ENCODE measurements at places on chromosomes 3 and 15. TPM values are rescaled to one million over a fixed set of nuclear protein-coding genes. Genes with fewer than 3 reads are reported as not detected.
A peak's percentile ranks its signal among the peaks of the same experiment; 100 is the strongest.

The POLG gene
- 66.7 TPM for total RNA-seq

The SSUH2 gene
- not detected for total RNA-seq

The CSK gene
- total RNA-seq = 64.6 TPM

The PLCH1 gene
- 4.3 TPM for total RNA-seq

The LARP6 gene
- total RNA-seq = 77.3 TPM

The P2RY13 gene
- total RNA-seq = not detected

The NIT2 gene
- total RNA-seq = 30.2 TPM

DNA sequence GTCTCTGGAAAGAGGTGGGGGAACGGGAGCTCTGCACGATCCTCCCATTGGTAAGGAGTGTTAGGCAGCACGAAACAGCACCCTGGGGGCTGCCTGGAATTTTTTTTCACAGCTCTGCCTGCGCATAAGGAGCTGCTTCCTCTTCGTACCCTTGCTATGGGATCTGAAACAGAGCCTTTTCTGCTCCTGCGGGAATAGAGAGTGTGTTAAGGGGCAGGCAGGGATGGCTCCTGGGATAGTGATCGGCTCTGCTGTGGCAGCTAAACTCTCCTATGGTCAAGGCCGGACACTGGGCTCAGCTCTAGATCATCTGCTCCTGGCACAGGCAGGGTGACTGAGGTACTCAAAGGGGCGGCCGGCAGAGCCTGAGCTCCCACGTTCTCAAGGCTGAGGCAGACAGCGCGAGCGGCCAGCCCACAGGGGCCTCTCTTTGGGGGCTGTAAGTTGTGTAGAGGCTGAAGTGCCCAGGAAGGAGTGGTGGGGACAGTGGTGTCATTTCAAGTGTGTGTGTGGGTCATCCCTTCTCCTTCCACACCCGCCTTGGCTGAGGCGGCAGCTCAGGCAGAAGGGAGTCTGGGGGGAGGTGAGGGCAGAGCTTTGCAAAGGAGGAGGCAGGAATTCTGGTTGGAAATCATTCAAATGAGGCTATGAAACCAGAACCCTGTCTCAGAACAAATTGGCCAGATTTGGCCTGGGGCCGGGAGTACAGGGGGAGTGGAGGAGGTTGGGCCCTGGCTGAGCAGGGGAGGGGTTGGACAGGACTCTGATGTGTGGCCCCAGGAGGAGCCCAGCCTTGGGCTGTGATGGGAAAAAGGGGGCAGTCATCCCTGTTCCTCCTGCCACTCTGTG is 31.0 kb downstream of the EPHB3 start:
- DNase-seq = no peak

DNA sequence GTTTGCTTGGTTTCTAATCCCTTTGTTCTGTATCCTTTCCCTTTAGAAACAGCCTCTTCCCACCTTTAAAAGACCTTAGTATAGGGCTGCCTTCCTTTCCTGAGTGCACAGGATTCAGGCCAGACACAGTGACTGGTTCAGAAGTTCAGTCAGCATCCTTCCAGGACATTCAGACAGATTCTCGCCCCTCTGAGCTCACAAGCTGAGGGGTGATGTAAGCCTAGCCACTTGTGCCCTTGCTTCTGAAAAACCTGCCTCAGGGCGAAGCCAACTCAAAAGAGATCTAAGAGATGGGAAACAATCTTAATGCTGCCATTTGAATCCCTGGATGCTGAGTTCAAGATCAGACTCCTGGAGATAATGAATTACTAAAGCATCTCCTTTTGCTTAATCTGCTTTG is 6.7 kb upstream of the NSMCE3 start:
- no peak for DNase-seq

GRCh38 chr3:8380904-8381704 is 120.5 kb upstream of the LMCD1 start:
- no peak for DNase-seq

DNA sequence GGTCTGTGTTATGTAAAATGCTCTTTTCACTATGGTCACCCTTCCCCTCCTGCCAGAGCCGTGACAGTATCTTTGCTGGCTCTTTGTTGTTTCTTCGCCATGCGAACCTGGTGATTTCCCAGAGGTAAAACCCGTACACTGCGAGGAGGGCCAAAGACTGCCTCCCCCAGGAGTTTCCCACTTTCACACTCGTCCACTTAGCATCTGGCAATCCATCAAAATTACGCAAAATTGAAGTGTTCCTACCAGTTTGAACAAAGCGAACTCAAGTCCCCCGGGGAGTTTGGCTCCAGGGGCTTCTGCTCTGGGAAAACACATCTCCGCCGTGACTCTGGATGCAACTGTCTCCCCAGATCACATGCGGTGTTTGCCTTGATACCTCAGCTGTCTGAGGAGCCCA is 239.9 kb downstream of the FAM43A start:
- DNase-seq = no peak

GRCh38 chr3:43330981-43331380 is 44.6 kb downstream of the SNRK start:
- no peak for DNase-seq

GRCh38 chr15:67931861-67932260 is 92.0 kb upstream of the RNU6-1 start:
- DNase-seq = peak; percentile 43

GRCh38 chr15:64597477-64597822 is 137.1 kb downstream of the ZNF609 start:
- DNase-seq = no peak

DNA sequence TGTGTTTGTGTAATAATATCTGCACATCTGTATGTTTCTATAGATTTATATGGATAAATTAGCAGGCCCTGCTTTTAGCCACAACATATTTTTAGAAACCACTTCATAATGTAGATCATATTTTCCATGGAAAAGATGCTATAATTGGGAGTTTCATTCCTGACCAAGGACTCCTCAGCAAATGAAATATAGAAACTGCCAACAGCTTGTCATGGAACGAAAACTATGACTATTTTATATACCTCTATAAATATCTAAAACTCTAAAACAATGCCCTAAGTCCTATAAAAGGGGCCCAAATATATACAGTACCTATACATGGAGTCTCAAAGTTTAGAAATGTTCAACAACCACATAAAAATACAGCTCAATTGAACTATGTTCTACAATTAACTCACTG is 27.9 kb downstream of the EID1 start:
- DNase-seq = no peak

DNA sequence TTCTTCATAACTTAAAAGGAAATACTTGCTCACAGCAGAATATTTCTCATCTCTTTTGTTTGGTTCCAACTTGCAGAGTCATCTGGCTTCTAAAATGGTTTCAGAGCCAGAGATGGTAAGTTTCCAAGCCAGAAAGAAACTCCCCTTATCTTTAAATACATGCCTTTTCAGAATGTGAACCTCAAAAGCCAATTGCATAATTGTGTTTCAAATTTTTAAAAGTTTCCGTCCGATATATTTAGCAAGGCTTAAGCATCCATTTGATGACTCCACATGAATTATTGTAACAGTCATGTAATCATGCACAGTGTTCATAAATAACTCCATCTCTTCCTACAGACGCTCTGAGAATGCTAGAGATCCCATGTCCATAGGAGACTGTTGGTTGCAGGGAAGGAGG is 40.6 kb upstream of the C3orf80 start:
- no peak for DNase-seq

GRCh38 chr15:50890751-50891150 is 17.7 kb upstream of the AP4E1 start:
- DNase-seq = no peak

DNA sequence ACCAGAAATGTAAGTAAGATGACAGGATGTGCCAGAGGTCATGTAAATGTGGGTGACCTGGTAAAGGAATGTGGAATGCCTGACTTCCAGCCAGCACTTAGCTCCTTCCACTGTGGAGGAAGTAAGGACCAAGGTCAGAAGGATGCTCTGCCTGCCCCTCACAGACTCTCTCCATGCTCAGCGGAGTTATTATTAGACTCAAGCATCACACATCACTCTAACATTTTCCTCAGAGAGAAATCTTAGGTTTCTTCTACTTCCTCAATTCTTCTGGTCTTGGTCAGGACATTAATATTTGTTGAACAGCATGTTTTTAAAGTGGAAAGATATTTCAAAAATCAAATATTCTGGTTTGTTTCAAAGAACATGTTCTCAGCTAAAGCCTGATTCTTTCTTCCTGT is 231.4 kb upstream of the WNT5A start:
- DNase-seq = peak; percentile 13

DNA sequence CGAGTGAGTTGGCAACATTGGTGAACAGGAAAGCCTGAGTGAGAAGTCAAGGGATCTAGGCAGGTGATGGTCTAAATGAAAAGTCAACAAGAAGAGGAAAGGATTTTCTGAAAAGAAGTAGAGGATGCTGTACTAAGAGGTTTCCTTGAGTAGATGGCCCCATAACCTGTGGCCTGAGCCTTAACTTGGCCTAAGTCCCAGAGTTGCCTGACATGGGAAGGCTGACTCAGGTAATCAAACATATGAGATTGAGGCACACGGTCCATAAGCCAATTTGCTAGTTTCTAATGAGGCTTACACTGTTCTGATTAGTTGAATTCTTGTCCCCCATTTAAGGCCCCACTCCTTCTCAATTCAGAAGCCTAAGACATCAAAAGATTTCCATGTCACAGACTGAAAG is 262.5 kb upstream of the LMCD1 start:
- no peak for DNase-seq

- no peak for DNase-seq
These were observed 95.8 kb upstream of the IL12A start for GRCh38 chr3:159892801-159893200.

GRCh38 chr15:91908391-91908790 is 54.9 kb downstream of the SLCO3A1 start:
- DNase-seq = peak; percentile 79

- no peak for DNase-seq
These were observed 141.6 kb upstream of the SPRED1 start for GRCh38 chr15:38111070-38111469.

DNA sequence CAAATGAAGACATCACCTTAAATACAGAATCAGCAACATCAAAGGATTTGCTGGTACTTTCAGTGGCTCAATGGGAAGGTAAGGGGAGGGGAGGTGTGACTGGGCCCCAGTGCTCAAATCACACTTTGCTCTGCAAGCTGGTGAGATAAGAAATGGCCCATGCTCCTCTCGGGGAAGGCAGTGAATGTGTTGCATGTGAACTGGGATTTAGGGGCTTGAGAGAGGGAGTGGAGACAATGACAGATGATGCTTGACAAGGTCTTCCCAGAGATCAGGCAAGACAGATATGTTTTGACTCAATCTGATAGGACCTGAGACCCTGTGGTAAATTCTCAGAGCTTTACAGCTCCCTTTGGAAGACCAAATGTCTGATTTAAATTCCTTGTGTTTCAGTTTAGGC is 233.0 kb upstream of the PROK2 start:
- no peak for DNase-seq

Measured in mammary epithelial cell (primary cell).